NCI-H187 (cell line): ENCODE measurements at places on chromosomes 7 and 10.

DNA sequence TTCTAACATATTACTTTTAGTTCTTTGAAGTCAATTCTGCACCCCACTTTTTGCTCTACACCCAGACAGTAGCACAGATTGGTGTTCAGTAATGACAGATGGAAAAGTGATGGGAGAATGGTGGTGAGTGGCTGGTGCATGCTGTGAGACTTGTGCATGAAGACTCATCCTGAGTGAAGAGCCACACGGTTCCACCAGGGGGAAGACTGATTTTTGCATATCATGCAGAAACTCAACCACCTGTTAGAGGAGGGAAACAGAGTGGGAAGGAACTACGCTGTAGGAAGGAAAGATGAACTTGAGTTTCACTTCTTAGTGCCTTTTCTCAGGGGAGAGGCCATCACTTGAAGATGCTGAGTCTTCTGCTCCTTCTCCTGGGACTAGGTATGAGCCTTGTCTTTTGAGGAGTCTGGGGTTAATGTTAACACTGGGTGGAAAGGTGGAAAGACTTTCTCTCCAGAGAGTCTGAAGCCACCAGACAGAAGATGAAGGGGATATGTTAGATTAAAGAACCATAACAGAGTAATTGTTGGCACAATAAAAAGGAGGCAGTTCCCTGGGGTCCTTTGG is 9.3 kb upstream of the PRSS1 start:
- DNase-seq, result no peak

- DNase-seq, result no peak
Observed at GRCh38 chr10:30791197-30791611, 161.7 kb upstream of the LYZL2 start.

GRCh38 chr10:104045151-104046089 is 40.3 kb downstream of the COL17A1 start:
- no peak for DNase-seq

GRCh38 chr10:54530299-54530698 is 270.7 kb downstream of the PCDH15 start:
- no peak for DNase-seq

DNA sequence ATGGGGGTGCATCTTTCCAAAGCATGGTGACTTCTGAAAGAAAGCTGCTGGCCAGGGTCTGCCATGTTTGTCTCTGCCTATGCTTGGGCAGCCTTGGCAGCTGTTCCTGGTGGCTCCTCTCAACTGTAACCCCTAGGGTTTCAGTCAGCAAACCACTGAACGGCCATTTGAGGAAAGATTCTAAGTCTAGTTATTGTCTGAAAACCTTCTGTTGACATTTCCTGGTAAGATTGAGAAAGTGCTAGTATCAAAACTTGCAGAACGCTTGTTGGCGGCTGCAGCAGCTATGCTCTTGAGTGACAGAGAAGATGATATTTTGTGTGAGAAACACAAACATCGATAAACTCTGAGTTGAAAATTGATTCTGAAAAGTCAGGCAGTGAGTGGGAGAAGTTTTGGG is 523.1 kb downstream of the LRMDA start:
- no peak for DNase-seq

DNA sequence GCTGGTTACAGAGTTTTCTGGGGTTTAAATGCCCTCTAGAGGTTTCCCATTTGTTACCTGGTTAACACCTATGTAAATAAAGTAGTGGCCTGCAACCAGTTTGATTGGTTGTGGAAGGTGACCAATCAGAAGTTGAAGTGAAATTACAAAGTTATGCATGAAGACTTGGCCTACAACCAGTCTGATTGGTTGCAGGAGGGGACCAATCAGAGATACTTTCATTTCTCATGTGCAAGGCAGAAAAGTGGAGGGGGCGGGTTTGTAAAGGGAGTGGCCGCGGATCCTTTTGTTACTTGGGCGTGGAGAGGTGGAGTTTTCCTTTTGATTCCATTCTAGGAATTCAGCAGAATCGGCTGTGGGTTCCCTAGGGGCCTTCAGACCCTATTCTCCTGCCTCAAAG is 80.8 kb downstream of the SEC23IP start:
- no peak for DNase-seq

GRCh38 chr7:158270856-158271413 is 316.7 kb downstream of the PTPRN2 start:
- DNase-seq, result no peak

GRCh38 chr7:84100866-84101265 is 93.7 kb downstream of the SEMA3A start:
- DNase-seq, result no peak

DNA sequence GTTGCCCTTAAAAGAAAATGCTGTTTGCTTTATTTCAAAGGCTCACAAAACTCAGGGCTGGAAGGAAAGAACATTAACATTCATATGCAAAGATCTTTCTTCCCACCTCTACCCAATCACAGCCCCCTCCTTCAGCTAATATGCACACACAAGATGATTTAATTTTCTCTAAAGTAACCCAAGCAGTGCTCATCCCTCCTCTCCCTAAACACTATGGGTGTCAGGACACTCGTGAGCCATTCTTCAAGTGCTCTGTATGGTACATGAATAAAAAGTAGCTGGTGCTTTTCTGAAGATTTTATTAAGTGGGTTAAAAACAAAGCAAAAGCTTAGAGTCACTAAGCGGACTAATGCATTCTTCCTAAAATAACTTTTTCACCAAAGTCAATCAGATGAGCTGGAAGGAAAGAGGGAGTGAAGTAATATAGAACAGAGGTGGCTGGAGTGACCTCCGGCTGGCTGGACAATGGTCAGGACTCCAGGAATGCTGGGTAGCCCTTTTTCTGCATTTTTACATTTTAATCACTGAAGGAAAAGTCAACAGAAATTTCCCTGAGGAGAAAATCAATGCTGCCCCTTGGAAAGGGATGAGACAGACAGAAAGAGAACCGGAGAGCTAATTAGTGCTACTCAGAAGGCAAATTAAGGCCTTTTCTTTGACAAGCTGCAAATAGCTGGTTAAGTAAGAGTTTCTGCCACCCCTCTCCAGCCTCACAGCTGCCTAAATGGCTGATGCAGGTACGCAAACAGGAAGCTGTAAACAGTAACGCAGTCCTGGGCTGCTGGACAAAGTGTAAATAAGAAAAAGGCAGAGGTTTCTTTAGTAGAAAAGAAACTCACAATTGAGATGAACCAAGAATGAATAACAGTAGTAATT is 6.6 kb downstream of the DGKI start:
- DNase-seq, result no peak

- no peak for DNase-seq
Observed at GRCh38 chr7:86949052-86949778, 110.2 kb downstream of the ELAPOR2 start.

DNA sequence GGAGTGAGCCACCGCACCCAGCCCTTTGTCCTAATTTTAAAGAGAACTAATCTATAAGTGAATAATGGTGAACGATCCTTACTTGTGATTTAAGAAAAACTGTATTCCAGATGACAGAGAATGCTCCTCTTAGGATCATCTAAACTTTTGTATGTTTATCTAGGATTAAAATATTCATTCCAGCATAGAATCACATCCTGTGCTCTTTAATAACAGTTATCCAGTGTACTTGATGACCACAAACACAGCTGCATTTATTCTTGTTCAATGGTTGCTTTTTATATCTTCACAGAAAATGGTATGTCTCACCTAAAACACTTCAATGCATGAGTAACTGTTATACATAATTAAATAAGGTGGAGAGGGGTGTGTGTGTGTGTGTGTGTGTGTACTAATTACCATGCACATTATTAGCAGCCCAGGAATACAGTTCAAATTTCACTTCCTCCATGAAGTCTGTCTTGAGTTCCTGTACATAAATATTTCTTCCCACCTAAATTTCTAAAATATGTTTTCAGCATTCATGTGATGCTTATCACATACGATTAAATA is 38.5 kb upstream of the SEMA3C start:
- no peak for DNase-seq

DNA sequence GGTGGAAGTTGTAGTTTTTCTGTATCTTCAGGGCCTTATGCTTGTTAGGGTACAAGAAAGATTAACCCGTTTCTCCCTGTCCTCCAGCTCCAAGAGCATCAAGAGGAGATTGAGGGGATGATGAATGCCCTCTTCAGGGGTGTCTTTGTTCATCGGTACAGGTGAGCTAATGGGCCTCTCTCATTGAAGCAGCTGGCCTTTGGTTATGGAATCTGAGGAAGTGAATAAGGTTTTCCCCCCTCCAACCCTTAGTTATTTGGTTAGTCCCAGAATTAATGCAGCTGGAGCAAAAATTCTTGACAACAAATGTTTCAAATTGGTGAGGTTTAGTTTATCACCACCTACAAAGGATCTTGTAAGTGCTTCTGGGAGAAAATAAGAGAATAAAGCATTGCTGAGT is 17.5 kb downstream of the STAG3 start:
- DNase-seq, result no peak

DNA sequence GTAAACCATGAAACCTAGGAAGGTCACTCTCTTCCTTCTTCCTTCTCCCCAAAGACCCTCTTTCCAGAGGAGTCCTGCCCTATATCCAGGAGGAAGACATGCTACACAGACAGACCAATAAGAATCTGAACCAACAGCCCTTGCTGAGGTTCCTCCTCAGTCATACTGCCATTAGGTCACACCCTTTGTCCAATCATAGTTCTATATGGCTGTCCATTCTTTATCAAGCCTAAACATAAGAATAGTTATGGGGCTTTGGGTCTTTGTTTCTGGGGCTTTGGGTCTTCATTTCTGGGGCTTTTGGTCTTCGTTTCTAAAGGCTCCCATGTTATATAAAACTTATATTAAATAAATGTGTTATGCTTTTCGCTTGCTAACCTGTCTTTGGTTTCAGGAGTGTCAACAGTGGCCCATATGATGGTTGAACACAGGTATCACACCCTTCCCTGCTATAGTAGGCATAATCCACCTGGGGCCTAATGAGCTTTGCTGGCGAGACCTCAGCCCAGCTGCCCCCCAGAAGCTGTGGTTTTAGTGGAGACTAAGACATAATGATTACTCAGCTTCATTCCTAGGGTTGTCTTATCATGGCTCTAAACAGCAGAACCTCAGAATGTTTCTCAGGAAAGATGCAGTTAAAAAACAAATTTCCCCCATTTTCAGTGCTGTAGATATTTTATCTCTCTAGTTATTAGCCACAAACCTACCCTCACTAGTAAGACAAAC is 91.6 kb downstream of the ELMO1 start:
- DNase-seq, result no peak

- DNase-seq, result no peak
Observed at GRCh38 chr10:30445711-30446110, 11.7 kb downstream of the MAP3K8 start.

GRCh38 chr7:130134106-130134636 is 63.8 kb downstream of the KLHDC10 start:
- no peak for DNase-seq
